ENCODE measurements at places on chromosomes 4 and X.

- no peak for DNase-seq
Measured at GRCh38 chr4:145890689-145891088, 47.9 kb downstream of the ZNF827 start.

DNA sequence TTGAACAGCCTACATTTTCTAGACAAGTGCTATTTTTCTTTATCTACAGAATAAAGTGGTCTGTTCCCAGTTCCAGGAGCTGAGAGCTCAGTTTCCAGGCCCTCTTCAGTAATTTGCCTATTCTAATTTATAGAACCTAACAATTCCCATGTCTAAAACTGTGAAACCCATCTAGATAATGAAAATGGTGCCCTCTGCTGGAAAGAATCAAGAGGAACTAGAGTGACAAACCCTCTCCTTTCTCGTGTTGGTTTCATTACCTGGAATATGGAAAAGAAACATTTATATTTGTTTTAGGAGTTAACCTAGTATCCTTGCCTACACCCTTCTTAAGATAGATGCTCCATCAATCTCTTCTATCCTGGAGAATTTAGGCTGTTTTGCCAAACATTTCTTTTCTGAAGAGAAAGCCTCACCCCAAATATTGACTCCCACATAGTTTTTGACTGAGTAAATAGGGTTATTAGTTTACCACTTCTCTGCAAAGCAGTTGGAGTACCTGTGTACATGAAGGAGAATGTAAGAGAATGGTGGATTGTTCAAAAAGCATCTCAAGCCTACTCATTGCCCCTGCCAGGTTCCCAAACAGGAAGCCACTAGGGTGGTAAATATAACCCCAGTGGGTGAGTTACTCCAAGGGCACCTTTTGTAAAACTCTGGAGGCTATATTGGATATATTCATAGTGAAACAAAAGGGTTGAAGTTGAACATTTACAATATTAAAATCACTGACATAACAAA lies 121.6 kb downstream of the RASL11B start:
- DNase-seq = no peak

- DNase-seq = no peak
Measured at GRCh38 chrX:9519546-9520216, 54.8 kb downstream of the TBL1X start.

GRCh38 chr4:168831919-168832762 lies 177.9 kb downstream of the CBR4 start:
- no peak for DNase-seq

DNA sequence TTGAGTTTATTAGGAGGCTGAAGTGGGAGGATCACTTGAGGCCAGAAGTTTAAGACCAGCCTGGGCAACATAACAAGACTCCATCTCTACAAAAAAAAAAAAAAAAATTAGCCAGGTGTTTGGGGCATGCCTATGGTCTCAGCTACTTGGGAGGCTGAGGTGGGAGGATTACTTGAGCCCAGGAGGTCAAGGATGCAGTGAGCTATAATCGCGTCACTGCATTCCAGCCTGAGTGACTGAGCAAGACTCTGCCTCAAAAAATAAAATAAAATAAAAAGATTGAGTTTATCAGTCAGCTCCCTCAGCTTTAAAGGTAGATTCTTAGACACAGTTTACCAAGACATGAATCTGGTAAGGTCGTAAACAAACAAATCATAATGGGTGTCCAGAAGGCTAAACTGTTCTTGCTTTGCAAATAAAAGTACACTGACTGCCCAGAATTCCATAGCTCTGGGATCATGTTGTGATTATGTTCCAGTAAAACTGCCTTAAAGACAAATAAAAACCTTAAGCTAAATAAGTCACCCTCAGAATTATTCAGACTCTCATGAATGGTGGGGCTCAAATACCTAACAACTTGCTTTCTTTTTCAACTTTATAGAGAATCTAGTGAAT lies 18.7 kb downstream of the APOO start:
- DNase-seq = no peak
